Posterior vena cava (tissue), 2 donors: ENCODE measurements at places on chromosomes 1 and 21. TPM values are rescaled to one million over a fixed set of nuclear protein-coding genes. Genes with fewer than 3 reads are reported as not detected.
A peak's percentile ranks its signal among the peaks of the same experiment; 100 is the strongest.

- DNase-seq, result no peak
These were observed 238.4 kb upstream of the POU3F1 start for GRCh38 chr1:38284953-38285352.

DNA sequence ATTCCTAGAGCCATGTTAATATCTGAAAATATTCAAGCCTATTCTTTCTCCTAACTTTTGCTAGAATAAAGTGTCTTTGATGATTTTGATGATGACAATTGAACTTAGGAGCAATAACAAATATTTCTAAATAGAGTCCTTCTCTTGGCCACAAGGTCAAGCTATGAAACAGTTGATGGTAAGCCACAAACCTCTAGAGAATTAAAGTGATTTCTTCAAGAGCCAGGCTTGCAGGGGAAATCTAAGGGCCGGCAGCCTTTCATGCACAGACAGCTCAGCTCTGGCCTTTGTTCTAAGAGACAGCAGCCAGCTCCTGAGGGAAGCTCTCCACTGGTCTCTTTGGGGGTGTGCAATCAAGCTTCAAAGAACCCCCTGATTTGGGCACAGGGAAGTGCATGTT lies 59.0 kb downstream of the SUSD4 start:
- DNase-seq, result no peak

DNA sequence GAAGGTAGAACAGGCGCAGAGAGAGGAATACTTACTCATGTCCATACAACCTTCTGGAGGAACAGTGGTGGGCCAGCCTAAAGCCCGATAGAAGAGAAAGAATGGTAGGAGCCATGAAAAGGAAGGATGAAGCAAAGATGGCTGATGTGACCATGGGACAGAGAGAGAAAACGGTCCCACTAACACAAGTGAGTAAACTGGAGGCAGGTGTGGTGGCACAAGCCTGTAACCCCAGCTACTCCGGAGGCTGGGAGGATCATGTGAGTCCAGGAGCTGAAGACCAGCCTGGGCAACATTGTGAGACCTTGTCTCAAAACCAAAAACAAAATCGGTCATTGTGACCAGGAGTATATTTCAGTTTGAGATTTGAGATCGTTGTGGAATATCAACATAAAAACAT lies 49.4 kb downstream of the C1orf198 start:
- no peak for DNase-seq

DNA sequence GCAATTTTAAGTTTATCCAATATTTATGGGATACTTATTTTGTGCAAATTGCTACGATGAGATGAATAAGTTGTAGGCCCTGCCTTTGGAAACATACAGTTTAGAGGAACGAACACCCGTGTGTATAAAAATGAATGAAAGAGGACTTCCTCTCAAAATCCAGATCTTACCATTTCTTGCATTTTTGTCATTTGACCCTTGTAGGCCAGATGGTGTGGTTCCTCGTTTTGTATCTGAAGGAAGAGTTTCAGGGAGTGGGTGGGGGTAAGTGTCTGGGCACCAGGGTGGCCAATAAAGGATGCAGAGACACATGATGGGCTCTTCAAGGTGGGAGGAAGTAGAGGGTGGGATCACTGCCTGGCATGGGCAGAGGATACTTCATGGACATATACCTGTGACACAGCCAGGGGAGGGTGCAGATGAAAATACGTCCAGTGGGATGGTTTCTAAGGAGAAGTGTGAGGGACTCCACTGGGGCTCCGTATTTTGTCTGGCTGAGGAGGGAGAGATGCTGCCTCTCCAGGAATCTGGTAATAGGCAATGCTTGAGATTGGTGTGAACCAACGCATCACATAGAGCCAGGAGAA lies 14.4 kb downstream of the MAPKAPK2 start:
- no peak for DNase-seq

- DNase-seq, result peak; percentile 96
These were observed at the start of gene EXO5 for GRCh38 chr1:40508375-40509341. Gene EXO5 (plus strand): TSS chr1:40508767. CDS start chr1:40514545, 5,778 bp downstream.

- no peak for DNase-seq
These were observed 40.6 kb upstream of the MARK1 start for GRCh38 chr1:220487297-220487820.

The DEPDC1 gene
- total RNA-seq, result 0.10 TPM

The SPRR5 gene
- not detected for total RNA-seq

The ACTA1 gene
- 6.4 TPM for total RNA-seq

The KRTAP19-3 gene
- total RNA-seq, result not detected

The CFHR3 gene
- 0.38 TPM for total RNA-seq
